ENCODE measurements at places on chromosomes 13 and 19.

DNA sequence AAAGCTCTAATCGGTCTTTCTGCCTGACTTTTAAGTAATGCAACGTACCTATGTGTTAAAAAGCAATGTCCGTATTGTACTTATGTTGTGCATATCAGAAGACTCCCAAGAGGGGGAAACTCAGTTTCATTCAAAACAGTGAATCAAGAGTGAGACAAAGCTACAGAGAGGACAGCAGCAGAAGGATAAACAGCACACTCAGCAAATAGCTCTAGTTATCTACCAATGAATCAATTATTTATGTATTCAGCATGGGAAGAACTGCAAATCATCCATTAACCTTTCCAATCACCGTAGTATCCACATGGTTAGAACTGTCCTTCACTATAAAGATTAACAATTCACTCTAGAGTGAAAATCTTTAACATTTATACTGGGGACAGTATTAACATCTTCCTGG lies 36.7 kb upstream of the SOHLH2 start:
- no peak for DNase-seq

- no peak for DNase-seq
These were observed 5.4 kb upstream of the PLPP2 start for GRCh38 chr19:296476-297225.

DNA sequence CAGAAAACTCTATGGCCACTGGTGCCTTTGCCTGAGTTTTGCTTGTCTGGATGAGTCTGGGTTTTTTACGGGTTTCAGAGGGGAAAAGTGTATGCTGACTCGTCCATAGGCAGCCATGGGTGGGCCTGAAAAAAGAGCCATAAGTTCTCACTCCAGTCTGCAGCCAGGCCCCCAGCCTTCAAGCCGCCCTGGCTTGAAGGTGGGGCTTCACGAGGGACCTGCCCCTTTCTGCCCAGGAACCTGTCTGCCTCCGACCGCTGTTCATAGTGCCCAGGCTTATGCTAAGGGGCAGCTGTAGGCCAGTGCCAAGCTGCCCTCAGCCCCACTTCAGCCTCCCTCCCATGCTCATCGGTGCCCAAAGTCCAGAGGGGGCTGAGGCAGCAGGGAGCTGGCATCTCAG lies 385.2 kb downstream of the PCDH9 start:
- DNase-seq = no peak

DNA sequence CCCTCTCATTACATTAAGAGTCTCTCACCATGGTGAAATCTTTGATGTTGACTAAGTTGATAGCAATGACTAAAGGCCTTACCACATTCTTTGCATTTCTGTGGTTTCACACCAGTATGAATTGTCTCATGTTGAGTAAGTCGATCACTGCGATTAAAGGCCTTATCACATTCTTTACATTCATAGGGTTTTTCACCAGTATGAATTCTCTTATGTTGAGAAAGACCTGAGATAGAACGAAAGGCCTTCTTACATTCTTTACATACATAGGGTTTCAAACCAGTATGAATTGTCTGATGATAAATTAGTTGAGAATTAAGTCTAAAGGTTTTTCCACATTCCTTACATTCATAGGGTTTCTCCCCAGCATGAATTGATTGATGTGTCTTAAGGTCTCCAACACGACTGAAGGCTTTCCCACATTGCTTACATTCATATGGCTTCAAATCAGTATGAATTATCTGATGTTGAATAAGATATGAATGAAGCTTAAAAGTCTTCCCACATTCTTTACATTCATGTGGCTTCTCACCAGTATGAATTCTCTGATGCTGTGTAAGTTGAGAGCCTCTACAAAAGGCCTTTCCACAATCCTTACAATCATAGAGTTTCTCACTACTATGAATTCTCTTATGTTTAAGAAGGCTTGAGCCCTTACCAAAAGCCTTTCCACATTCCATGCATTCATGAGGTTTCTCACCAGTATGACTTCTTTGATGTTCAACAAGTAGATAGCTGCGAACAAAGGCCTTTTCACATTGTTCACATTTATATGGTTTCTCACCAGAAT lies 45.6 kb downstream of the ZNF283 start:
- DNase-seq = no peak

DNA sequence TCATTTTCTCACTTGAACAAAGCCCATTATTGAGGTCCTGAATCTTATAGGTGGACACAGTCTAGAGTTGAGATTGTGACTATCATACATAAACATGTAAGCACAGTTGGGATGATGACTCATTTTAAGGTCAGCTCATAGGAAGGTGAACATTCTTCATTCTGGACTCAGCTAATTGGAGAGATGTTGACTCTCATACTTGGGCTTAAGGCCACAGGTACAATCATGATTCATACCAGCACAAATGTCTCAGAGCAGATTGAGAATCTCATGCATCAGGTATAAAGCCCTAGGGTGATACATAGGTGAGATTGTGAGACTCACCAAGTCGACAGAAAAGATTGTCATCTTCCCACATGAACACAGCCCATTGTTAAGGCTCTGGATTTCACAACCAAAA lies 62.3 kb upstream of the ZNF724 start:
- no peak for DNase-seq

- no peak for DNase-seq
These were observed 16.0 kb upstream of the SPIB start for GRCh38 chr19:50402544-50403301.

- DNase-seq = no peak
These were observed 8.2 kb downstream of the CLC start for GRCh38 chr19:39729594-39729993.

DNA sequence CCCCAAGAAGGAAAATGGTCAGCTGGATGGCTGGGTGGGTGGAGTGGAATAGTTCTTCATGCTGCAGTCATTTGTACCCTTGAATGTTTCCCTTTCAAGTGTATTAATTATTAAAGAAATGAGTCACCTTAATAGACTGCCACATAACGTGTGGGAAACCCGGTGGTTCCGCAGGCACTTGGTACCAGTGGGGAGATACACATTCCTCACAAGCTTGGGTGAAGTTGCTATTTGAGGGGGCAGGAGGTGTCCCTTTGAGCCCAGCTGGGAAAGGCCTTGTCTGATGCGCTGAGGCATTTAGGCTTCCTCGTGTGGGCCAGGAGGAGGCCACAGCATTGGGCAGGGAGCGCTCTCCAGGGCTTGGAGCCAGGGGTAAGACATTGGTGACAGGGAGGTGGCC lies 57.7 kb downstream of the ATP8A2 start:
- no peak for DNase-seq

All from Panc1 (cell line).